Activated naive CD4-positive, alpha-beta T cell treated with Interleukin-2 at 50 U/mL for 16 hours (primary cell): ENCODE measurements at places on chromosomes 12 and 14.

GRCh38 chr14:62071039-62071438 lies 308.8 kb downstream of the SNAPC1 start:
- no peak for DNase-seq

DNA sequence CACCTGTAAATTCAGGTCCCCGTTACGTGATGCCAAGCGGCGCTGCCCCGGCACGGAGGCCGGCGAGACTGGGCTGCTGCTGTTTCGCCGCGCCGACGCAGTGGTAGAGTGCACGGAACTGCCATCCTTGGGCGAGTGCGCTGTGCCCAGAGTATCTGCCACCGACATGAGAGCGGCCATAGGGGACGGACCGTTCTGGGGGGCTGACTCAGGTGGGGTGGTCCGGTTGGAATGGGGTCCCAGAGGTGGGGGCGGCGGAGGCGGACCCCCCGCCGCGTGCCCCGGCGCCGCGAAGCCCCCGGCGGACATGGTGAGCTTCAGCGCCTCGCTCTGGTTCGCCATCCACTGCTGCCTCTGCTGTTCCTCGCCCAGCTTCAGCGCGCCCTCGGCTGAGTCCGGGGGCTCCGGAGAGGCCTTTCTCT lies 2.8 kb downstream of the IRF2BPL start:
- DNase-seq = no peak

- no peak for DNase-seq
Observed at GRCh38 chr12:121432740-121433480, 33.0 kb downstream of the RNF34 start.

GRCh38 chr14:92538412-92538985 lies 24.9 kb downstream of the RIN3 start:
- DNase-seq = no peak

DNA sequence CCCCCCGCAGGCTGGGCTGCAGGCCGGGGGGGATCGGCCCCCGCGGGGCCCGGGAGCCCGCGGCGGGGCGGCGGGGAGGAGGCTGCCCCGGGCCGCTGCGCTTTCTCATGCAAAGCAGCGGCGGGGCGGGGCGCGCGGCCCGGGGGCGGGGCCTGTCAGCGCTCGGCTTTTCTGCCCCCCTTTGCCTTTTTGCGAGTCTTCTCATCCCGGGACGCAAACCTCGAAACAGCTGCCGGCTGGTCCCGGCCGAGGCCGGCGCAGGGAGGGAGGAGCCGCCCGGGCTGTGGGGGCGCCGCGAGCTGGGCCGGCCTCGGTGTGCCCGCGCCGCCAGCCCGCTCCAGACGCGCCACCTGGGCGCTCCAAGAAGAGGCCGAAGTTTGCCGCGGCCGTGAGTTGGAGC lies at the start of gene FZD10:
FZD10 (plus strand) TSS at position 198 of the 400 bp plus-strand sequence. CDS start 479 bp downstream, outside the sequence.
- no peak for DNase-seq

GRCh38 chr12:115482943-115483342 lies 794.5 kb downstream of the MED13L start:
- no peak for DNase-seq

DNA sequence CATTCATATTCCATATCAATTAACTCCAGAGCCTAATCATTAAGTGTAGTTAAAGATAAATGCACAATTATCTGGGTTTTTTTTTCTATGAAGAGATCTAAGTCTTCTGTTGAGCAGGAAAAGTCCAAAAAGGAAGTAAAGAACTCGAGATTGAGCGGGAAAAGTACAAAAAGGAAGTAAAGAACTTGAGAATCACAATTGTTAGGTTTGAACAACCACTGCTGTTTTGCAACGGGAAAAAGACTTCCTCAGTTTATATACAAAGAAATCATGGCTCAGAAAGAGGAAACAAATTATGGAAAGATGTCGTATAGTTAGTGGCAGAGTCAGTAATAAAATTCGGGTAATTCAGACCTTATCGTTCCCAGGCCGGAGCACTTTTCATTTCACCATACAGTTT lies 63.3 kb downstream of the PPP1R12A start:
- DNase-seq = no peak

- DNase-seq = no peak
Observed at GRCh38 chr14:35879151-35879648, 53.1 kb downstream of the BRMS1L start.

DNA sequence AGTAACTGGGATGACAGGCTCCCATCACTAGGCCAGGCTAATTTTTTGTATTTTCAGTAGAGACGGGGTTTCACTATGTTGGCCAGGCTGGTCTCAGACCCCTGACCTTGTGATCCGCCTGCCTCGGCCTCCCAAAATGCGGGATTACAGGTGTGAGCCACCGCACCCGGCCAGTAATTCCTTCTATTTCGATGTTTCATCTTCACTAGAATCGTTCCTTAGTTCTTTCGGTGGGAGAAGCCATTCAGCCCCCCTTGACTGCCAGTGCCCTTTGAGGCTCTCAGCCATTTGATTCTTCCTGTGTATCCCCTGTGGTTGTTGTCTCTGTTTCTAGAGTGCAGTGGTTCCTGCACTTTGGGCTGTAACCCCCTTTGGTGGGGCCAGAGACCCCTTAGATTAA lies 174.1 kb downstream of the ETV6 start:
- DNase-seq = no peak

DNA sequence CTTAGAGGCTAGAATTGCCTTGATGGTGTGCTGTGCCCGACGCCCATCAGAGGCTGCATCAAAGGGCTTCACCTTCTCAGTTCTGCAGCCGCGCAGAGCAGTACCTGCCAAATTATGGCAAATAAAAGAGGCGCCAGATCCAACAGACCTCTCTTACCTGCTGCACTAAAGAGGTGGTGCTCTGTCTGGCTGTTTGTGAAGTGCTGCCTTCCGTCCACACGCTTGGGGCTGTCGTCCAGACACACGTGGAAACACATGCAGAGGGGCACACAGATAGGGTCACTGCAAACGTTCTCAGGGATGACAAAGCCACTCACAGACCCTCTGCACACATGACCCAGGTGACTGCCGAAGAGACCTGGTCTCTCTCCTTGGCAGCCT lies 617.5 kb downstream of the VRK1 start:
- no peak for DNase-seq

DNA sequence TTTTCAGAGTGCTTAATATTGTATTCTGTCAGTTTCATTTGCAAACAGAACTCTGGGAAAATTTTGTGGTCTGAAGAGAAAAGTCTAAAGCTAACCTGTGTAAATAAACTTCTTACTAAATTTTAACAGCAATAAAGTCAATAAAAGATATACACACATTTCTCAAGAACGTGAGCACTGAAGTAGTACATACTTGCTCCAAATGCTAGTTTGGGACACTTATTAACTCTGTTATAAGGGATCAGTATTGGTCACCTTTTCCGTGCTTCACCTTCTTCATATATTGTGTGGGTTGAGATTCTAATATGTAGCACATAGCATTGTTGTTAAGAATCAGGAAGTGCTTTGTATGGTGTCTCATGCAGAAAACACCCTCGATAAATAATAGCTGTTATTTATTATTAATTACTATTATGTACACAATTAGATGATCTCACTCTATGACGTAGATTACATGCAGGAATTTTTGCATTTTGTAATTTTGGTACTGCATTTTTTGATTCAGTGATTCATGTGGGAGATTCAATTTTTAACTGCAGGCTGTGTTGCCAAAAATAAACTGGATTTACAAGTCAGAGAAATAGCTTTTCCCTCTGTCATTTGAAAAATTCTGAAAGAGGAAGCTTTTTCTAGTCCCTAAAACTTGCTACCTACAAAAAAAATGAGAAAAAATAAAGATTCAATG lies 300.9 kb downstream of the ACSS3 start:
- no peak for DNase-seq

- no peak for DNase-seq
Observed at GRCh38 chr12:75361408-75361807, 26.9 kb downstream of the GLIPR1L1 start.

DNA sequence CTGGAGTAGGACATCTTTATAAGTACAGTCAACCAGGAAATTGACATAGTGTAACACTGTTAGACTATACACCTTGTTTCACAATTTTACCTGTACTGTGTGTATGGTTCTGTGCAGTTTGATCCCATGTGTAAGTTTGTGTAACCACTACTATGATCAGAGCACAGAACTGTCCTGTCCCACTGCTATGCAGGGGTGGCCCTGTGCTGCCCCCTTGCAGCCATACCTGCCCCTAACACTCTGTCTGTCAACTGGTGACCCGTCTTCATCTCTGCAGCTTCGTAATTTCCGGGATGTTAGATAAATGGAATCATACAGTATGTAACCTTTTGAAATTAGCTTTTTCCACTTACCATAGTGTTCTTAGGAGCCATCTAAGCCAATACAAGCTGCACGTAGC lies 58.7 kb upstream of the RD3L start:
- peak; percentile 5 for DNase-seq

DNA sequence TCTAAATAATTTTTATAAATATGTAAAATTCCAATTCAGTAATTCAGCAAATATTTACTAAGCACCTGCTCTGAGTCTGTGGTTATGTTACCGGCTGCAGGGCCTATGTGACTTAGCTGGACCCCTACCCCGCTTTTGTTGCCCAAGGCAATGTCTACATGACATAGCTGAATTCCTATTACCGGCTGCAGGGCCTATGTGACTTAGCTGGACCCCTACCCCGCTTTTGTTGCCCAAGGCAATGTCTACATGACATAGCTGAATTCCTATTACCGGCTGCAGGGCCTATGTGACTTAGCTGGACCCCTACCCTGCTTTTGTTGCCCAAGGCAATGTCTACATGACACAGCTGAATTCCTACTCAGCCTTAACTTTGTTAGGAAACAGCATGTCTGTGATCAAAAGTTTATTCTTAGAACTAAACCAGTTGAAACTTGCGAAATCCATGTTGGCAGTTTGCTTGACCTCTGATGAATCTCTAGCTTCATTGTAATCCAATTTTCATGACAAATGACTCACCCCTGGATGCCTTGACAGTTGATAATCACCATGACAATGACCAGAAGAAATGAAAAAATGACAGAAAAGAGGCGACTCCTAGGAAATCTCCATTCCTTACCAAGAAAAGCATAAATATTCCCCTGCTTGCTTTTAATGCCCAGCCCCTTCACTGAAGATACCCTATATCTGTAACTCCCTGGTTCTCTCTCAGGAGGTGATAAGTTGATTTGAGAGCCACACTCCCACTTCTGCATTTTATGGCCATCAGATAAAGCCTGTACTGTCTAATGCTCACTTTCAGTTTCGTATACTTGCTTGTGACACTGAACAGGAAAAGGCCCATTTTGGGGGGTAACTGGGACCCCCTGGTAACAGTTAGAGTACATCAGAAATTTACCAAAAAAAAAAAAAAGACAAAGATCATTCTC lies 148.4 kb upstream of the SYT10 start:
- DNase-seq = no peak

DNA sequence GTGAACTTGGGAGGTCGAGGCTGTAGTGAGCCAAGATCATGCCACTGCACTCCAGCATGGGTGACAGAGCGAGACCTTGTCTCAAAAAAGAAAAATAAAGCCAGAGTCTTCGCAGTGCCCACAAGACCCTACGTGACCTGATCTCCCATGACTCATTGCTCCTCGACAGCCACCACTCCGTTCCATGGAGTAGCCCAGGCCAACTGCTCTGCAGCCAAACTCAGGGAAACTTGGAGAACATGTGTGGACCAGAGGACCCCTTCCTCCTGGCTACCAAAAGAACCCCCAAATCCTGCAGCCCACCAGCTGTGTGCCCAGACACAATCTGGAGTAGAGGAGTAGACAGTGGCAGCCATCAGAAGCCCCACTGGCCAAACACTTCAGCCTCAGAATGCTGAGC lies 32.1 kb upstream of the PPP2R5C start:
- no peak for DNase-seq

- DNase-seq = no peak
Observed at GRCh38 chr12:93466625-93467350, 526 bp upstream of the MRPL42 start.

GRCh38 chr12:105336411-105336810 lies 5.9 kb downstream of the C12orf75 start:
- DNase-seq = no peak

GRCh38 chr12:82973592-82973991 lies 286.9 kb downstream of the TMTC2 start:
- no peak for DNase-seq

- DNase-seq = no peak
Observed at GRCh38 chr12:27335364-27336281, 3.0 kb downstream of the BMAL2 start.

DNA sequence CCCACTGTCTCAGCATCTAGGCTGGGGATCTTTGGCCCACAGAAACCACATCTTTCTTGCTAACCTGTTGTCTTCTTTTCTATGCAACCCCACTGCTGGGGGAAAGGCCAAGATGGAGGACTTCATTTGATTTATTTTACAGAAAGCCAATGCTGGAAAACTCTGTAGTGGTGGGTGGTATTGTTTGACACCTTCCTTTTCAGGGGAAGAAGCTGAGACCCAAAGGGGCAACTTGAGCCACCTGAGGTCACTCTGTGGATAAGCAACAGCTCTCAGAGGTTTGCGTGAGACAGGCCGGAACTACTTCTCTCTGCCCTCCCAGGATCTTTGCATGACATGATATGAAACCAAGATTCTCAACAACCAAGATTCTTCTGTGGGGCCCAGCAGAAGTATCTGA lies 645.2 kb downstream of the VRK1 start:
- DNase-seq = peak; percentile 39

DNA sequence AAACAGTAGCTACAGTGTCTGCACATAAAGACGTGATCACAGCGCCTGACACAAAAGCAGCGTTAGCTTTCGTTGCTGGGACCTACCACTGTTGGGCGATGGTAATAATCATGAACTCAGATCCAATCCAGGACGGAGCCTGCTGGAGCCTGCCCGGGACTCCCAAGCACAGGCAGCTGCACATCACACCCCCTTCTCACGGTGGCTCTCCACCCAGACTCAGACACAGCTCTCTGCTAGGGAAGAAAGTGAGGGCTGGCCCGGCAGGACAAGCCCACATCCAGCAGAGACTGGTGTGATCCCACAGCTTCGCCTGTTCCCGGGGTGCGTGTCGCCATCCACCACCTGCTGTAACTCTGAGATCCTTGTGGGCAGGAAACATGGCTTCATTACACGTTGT lies 49.9 kb upstream of the FOXN3 start:
- DNase-seq = no peak

- peak; percentile 11 for DNase-seq
Observed at GRCh38 chr12:12890543-12891079, 751 bp upstream of the GPRC5A start.

GRCh38 chr12:6123258-6123657 lies 1.2 kb downstream of the VWF start:
- no peak for DNase-seq

DNA sequence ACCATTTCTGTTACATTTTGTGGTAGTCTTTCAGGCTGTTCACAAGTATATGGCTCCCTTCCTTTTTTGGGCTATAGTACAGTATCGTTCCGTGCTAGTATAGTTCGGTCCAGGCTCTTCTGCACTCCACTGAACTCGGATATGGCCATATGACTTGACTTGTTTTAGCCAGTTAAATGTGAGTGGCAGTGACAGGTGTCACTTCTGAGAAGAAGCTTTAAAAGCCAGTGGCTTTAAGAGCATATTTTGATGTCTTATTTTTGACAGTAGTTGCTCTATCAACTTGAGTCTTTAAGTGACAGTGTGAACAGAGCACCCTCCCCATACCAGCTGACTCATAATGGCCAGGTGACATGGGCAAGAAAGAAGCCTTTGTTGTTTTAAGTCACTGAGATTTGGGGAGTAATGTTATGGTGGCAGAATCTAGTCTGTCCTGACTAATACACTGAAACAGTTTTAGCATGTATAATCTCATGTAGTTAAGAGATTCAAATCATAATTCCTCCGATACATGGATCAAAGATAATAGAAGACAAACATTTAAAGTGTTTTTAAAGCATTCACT lies 64.6 kb downstream of the ANO4 start:
- no peak for DNase-seq
